Brain microvascular endothelial cell (primary cell): ENCODE measurements at places on chromosomes 16 and 17.

DNA sequence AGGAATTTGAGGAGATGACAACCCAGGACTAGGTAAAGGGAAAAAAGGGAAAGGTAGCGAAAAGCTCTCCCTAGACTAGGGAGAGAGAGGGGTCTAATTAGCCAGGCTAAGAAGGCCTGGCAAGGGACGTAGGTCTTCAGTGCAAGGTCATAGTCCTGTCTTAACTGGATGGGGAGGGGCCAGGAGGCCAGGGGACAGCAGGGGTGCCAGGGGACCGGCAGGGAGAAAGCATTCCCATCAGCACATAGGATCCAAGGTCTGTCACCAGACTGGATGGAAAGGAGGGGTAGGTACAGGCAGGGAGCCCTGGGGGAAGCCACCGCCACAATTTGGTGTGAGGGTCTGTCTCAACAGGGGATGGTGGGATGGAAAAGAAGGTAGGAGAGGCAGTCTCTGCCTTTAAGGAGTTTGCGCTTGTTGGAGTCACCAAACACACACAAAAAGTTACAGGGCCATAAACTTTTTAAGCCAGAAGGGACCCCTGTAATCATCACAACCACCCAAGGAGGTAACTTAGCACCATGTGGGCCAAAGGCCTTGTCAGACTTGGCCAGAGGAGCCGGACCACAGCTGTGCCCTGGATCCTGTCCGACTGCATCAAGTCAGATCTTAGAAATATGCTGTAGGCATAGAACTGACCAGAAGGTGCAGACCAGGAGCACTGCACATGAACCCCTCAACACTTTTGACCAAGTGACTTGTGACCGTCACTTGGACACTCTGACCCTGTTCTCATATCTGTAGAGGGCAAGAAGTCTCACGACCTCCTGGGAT, 10.0 kb downstream of the AXIN2 start:
- DNase-seq, result no peak

GRCh38 chr16:57374067-57374534, 1.8 kb downstream of the CX3CL1 start:
- peak; percentile 27 for DNase-seq

- peak; percentile 44 for DNase-seq
Measured at GRCh38 chr17:37174205-37174604, 201.6 kb upstream of the C17orf78 start.

DNA sequence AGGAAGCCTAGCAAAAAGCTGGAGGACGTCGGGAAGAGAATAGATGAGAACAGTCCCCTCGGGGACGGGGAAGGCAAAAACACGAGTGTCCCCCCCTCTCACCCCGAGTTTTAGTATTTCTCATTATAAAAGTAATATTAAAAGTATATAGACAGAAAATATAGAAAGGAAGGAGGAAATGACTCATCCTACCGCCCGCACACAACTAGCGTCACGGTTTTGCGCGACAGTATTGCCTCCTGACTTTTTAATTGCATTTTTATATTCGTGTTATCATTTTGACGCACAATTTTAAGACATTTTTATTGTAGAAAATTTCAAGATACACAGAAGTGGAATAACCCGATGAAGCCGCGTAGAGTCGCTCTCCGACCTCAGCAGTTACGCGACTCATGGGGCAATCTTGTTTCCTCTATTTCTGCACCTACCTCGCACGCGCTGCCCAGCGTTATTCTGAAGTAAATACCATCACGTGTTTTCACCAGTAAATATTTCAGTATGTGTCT, 652 bp upstream of the SLC25A19 start:
- peak; percentile 53 for DNase-seq

- no peak for DNase-seq
Measured at GRCh38 chr17:6196355-6196754, 126.2 kb downstream of the WSCD1 start.

GRCh38 chr17:31532081-31532480, 140.6 kb downstream of the RAB11FIP4 start:
- no peak for DNase-seq

DNA sequence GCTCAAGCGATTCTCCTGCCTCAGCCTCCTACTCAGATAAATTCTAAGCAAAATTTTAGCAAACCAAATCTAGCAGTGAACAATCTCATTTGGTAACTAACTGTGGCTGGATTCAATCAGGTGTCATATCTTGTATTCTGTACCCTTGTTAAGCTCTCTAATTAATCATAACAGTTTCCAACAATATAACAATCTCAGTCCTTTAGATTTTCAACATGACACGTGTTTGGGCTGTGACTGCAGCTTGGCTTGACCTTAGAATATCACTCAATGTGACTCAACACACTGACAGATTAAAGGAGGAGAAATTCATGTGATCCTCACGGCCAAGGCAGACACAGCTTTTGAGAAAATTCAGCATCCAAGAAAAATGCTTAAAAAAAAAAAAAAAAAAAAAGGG, 133.6 kb downstream of the BANP start:
- DNase-seq, result no peak
